Daoy (cell line): ENCODE measurements at places on chromosomes 16 and 17. TPM values are rescaled to one million over a fixed set of nuclear protein-coding genes. Genes with fewer than 3 reads are reported as not detected.

The TMC7 gene
- 1.3 and 1.9 TPM in 2 replicates for total RNA-seq

The MYH8 gene
- total RNA-seq = not detected in 2 replicates

The TP53TG3F gene
- 0.29 TPM in 1 of 2 replicates, not detected in the other for total RNA-seq

The G6PC3 gene
- 22.6 and 30.1 TPM in 2 replicates for total RNA-seq

The KRT24 gene
- not detected in 2 replicates for total RNA-seq

The HEATR9 gene
- not detected in 2 replicates for total RNA-seq

The BIRC5 gene
- total RNA-seq = 223 and 248 TPM in 2 replicates

DNA sequence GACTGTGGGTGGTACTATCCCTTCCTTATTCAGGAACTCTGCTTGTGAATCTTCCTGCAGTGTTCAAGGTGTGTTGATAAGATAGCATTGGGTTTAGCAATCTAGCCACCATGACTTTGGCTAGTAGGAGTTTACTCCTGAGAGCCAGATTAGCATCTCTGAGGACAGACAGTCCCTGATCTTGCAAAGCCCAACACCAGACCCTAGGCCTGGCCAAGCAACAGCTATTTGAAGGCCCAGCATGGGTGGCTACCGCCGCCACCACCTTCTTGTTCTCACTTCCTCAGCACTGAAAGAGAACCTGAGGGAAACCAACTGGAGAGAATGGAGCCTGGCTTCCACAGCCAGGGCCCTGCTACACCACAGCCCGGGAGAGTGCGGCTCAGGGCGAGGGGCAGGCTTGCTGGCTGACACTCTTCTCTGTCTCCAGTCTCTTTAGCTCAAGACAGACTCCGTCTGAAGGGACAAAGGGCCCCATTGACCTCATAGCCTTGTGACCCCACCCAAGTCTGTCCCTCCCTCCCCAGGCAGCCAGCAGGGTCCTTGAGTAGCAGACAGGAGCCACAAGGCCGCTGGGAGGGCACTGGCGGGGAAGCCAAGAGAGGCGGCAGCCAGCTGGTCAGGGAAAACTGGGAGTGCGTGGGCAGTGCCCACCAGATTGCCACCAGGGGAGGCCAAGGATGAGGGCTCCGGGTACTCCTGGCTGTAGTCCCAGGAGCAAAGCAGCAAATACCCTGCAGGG lies 10.9 kb upstream of the ARHGAP23 start:
- DNase-seq = no peak

- DNase-seq = no peak
Observed at GRCh38 chr17:64218066-64218465, 45.0 kb downstream of the TEX2 start.

DNA sequence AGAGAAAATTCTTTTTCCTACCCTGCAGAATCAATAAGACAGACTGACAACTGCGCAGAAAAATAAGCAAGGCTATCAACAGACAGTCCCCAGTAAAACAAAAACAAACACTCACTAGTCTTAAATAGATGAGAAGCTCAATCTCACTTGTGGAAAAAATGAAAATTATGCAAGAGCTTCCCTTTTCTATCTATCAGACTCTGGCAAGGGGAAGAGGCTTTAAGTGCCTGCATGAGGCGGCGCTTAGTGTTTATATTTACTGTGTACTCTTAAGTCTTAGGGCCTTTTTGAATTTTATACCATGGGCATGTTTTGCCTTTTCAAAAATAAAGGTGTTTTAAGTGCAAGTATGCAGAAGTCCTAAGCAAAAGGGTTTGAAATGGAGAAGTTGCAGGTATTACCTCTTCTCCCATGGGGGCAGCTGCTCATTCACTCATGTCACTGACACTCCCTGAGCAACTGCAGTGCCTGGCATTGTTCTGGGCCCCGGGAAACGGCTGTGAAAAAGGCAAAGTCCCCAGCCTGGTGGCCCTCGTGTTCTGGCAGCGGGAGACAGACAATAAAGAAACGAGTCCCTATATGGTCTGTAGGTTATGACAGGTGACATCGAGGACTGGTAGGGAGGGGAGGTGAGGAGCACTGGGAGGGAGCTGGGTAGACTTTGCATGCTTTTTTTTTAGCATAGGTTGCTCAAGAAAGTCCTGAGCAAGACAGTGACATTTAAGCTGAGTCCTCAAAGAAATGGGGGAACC lies 35.2 kb downstream of the HSBP1 start:
- no peak for DNase-seq

- no peak for DNase-seq
Observed at GRCh38 chr17:46790216-46790615, 28.3 kb downstream of the WNT3 start.

DNA sequence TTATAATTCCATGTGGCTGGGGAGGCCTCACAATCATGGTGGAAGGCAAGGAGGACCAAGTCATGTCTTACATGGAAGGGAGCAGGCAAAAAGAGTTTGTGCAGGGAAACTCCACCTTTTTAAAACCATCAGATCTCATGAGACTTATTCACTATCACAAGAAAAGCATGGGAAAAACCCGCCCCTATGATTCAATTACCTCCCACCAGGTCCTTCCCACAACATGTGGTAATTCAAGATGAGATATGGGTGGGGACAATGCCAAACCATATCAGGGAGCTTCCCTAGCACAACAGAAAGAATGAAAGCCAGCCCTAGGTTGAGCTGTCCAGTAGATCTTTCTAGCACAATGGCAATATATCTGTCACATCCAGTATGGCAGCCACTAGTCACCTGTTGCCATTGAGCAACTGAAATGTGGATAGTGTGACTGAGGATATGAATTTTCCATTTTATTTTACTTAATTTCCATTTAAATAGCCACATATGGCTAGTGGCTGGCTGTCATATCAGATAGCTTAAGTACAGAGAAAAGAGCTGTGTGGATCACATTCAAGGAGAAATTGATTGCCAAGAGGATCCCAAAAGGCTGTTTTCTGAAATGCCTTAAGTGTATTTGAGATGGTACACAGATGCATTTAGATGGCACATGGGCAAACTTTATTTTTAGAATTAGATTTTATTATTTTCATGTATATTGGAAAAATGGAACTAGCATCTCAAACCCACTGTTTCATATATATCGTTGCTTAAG lies 273.0 kb downstream of the GRIN2A start:
- DNase-seq = peak; percentile 82

GRCh38 chr16:85556456-85557082 lies 56.6 kb upstream of the GSE1 start:
- DNase-seq = peak; percentile 63

DNA sequence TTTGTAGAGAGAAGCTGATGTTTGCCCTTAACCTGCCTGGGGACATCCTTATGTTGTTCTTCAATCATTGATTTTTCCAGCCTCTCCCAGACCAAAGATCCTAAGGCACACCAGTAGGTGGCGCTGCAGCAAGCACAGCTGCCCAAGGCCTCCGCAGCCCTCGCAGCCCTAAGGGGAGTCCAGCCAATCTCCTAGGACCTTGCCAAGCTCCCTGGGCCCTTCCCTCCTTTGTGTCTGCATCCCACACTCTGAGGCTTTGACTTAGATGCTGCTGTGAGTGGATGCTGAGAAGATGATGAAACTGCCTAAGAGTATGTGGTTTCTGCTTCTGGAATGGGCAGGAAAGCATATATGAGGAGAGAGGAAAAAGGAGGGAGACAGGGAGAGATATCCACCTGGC lies 47.1 kb downstream of the SPACA3 start:
- peak; percentile 54 for DNase-seq

- DNase-seq = no peak
Observed at GRCh38 chr16:12548270-12548983, 255.3 kb downstream of the CPPED1 start.

GRCh38 chr16:68470461-68471150 lies 22.3 kb upstream of the SMPD3 start:
- DNase-seq = no peak

GRCh38 chr16:72243621-72244020 lies 71.7 kb upstream of the PMFBP1 start:
- no peak for DNase-seq

- no peak for DNase-seq
Observed at GRCh38 chr16:82156761-82157533, 13.1 kb downstream of the MPHOSPH6 start.

DNA sequence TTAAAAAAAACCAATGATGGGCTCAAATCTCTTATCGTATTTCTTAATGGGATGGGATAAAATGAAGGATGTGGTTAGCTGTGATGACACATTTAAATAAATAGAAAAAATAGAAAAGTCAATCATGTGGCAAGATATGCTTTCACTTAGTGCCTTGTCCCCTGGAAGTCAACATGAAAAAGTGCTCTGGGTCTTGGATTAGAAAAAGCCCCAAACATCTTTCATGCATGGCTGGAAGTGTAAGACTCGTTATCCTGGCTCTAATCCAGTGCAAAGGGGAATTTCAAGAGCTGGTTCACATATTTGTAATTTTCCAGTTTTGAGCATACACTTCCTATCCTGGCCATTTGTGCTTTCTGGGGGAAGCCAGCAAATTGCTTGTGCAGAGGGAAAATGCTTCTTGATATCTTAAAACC lies 160.9 kb downstream of the MAP2K6 start:
- DNase-seq = peak; percentile 73
